ENCODE measurements at places on chromosomes 6 and 20.

DNA sequence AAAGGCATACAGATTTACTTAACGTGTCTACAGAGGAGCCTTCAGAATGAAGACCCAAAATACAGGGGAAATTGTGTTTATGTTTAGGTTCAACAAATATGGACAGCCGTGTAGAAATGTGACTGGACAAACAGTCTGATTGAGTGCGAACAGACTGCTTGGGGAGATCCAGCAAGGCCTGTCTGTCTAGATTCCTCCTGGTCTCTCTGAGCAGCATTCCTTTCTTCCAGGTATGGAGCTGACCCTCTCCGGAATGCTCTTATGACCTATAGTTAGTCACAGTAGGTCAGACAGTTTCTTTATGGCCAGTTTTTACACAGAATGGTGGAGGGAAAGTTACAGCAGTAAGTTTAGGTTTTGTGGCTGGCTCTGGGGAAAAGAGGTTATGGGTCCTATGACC is 9.0 kb downstream of the RIN2 start:
- DNase-seq, result no peak

GRCh38 chr20:43032459-43032858 is 157.2 kb downstream of the PTPRT start:
- no peak for DNase-seq

DNA sequence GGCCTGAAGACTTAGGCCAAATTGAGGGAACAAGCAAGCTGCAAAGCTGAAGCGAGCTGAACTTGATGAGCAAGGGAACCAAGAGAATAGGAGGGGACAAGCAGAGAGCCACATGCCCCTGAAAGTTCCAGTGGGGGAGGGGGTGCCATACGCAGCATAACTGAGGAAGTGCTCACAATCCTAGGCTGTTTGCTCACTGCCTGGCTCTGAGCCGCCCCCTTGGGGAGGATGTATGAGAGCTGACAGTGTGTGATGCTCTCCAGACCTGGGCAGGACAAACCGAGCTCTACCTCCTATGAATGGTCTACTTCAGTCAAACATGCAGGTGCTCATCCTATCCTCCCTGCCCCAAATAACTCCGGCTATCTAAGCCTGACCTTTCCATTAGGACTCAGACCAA is 52.1 kb downstream of the FAXC start:
- DNase-seq, result no peak

- no peak for DNase-seq
Observed at GRCh38 chr20:23050076-23050838, 785 bp upstream of the THBD start.

DNA sequence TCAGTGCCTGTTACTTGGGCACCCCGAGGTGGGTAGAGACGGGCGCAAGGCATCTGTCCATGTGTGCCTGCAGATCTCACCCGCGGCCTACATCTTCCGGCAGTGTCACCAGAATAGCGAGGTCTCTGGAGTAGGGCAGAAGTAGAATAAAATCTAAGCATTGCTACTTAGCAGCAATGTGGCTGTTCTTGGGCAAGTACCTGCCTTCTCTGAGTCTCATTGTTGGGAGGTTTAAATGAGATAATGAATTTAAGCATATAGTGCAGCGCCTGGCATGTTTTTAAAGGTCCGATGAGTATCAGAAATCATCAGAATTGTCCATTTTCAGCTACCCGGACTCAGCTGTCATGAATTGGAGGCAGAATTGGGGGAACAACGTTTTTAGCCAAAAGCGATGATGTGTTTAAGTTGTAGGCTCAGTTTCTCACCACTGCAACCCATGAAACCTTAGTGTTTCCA is 800 bp downstream of the ABCC10 start:
- DNase-seq, result no peak

DNA sequence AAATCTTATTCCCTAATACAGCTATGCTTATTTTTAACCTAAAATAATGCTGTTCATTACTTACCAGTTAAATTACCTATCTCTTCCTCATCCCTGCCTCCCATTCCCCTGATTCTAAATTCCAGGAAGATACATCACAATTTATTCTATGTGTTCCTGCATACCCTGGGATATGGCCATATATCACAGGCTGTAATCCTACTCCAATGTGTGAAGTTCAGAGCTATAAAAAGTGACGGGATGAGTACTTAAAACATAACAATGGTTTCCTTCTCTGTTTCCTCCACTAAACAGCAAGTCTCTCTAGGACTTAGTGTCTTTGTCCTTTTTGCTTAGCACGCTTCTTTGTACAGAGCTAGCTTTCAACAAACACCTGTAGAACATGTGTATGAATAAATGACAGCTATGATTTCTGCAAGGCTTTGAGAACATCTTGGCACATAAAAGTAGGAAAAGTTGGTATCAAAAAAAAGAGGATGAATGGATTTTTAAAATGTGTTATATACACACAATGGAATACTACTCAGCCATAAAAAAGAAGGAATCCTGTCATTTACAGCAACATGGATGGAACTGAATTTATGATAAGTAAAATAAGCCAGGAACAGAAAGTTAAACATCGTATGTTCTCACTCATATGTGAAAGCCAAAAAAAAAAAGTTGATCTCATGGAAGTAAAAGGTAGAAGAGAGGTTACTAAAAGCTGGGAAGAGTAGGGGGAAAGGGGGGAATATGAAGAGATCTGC is 45.8 kb downstream of the SESN1 start:
- no peak for DNase-seq

GRCh38 chr6:13811627-13812358 is 2.6 kb downstream of the MCUR1 start:
- no peak for DNase-seq

DNA sequence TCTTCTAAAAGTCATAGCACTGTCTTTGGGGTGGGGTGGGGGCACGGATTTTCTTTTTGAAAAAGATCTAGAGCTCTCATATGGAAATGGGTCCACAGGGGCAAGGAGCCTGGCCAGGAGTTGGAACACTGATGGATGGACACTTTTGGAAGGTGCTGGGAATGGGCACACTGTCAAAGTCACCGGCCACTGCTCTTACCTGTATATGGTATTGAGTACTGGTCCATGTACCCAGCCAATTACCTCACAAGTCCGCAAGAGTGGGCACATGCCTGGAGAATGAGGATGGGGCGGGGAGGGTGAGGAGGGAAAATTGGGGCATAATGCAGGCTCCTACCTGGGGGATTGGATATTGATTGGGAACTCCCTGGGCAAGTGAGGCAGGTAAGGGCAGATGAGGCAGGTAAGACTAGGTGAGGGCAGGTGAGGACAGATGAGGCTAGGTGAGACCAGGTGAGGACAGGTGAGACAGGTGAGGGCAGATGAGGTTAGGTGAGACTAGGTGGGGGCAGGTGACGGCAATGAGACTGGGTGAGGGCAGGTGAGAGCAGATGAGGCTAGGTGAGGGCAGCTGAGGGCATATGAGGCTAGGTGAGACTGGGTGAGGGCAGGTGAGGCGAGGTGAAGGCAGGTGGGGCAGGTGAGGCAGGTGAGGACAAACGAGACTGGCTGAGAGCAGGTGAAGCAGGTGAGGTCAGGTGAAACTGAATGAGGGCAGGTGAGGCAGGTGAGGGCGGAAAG is 167.9 kb downstream of the NRN1 start:
- no peak for DNase-seq

DNA sequence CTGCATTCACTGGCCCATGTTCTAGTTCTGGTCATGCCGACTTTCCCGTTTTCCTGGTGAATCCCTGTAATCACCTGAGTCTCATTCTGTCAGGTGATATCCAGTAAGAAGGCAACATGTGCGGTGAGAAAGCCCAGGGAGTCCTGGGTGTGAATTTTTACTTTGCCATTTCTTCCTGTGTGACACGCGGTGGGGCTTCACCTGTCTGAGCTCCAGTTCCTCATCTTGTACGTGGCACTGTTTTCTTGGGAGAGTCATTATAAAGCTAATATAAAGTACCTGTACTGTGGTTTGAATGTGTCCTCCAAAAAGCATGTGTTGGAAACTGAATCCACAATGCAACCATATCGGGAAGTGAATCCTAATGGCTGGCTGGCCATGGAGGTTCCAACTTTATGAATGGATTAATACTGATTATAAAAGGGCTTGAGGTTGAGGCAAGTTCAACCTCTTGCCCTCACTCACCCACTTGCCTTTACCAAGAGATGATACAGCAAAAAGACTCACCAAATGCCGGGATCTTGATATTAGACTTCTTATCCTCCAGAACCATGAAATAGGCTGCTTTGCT is 5.1 kb downstream of the HLA-E start:
- DNase-seq, result no peak

GRCh38 chr20:48019496-48019895 is 234.2 kb upstream of the SULF2 start:
- no peak for DNase-seq

GRCh38 chr6:120363429-120363828 is 970.9 kb downstream of the TBC1D32 start:
- no peak for DNase-seq

GRCh38 chr20:1819311-1820137 is 75.7 kb upstream of the SIRPA start:
- DNase-seq, result no peak

- DNase-seq, result no peak
Observed at GRCh38 chr20:1964659-1965405, 29.0 kb downstream of the PDYN start.

GRCh38 chr20:23356203-23356602 is 5.6 kb downstream of the NXT1 start:
- no peak for DNase-seq

GRCh38 chr20:20251836-20252235 is 116.1 kb upstream of the INSM1 start:
- no peak for DNase-seq

DNA sequence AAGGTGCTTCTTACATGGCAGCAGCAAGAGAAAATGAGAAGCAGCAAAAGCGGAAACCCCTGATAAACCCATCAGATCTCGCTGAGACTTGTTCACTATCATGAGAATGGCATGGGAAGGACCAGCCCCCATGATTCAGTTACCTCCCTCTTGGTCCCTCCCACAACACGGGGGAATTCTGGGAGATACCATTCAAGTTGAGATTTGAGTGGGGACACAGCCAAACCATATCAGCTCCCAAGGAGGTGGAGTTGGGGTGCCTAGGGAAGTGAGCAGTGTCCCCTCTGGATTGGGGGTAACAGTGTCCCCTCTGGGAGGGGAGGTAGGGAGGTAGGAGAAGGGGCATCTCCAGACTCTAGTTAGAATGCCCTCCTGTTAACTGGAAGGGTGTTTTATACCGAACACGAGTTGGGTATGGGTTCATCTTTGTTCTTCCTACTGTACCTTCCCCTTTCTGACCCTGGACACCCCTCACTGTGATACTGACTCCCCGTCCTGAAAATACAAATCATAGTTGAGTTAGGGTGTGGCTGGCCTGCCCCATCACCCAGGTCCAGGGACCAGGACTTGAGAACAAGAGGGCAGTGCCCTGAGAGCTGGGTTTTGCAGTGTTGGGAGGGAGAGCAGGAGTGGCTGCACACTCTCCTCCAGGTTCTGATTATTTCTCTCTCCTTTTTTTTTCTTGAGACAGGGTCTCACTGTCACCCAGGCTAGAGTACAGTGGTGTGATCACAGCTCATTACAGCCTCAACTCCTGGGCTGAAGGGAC is 62.0 kb downstream of the EFCAB8 start:
- DNase-seq, result no peak

DNA sequence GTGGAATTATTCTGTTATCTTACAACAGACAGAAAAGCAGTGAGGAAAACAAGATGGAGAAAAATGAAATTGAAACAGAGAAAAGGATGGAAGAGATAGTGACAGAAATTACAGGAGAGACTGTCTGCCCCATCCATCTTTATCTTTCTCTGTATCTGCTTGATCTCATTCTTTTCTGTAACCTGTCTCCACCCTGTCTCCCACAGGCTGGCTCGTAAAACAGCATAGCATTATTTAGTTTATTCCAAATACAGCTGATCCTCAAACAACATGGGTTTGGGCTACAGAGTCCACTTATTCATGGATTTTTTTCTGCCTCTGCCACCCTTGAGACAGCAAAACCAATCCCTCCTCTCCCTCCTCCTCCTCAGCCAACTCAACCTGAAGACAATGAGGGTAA is 482.3 kb upstream of the JARID2 start:
- no peak for DNase-seq

- no peak for DNase-seq
Observed at GRCh38 chr20:9467995-9468394, 46.4 kb upstream of the LAMP5 start.

- no peak for DNase-seq
Observed at GRCh38 chr6:133418108-133418507, 177.0 kb downstream of the EYA4 start.

- DNase-seq, result no peak
Observed at GRCh38 chr6:152637296-152638047, at the start of gene SYNE1. Gene SYNE1 (minus strand): TSS chr6:152637362. CDS start chr6:152628331, 9,031 bp downstream.

DNA sequence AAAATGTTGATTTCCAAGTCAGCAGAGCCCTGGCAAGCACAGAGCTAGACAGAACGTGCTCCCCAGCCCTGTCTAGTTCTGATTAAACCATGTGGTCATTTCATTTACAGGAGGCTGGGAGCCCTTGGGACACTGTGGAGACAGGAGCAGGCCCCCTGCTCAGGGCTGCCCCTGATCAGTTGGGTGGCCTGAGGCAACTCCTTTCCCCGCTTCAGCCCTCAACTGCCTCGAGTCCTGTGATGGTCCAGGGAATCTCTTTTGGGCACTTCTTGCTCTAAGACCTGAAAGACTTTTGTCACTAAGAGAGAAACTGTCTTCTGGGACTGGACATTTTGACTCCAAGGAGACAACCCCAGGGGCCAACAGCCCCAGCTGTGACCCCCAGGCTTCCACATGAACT is 13.5 kb downstream of the DYNLRB1 start:
- no peak for DNase-seq

GRCh38 chr6:19692506-19693298 is 144.5 kb upstream of the ID4 start:
- DNase-seq, result no peak

GRCh38 chr6:73131706-73132105 is 93.6 kb downstream of the KHDC1L start:
- no peak for DNase-seq

DNA sequence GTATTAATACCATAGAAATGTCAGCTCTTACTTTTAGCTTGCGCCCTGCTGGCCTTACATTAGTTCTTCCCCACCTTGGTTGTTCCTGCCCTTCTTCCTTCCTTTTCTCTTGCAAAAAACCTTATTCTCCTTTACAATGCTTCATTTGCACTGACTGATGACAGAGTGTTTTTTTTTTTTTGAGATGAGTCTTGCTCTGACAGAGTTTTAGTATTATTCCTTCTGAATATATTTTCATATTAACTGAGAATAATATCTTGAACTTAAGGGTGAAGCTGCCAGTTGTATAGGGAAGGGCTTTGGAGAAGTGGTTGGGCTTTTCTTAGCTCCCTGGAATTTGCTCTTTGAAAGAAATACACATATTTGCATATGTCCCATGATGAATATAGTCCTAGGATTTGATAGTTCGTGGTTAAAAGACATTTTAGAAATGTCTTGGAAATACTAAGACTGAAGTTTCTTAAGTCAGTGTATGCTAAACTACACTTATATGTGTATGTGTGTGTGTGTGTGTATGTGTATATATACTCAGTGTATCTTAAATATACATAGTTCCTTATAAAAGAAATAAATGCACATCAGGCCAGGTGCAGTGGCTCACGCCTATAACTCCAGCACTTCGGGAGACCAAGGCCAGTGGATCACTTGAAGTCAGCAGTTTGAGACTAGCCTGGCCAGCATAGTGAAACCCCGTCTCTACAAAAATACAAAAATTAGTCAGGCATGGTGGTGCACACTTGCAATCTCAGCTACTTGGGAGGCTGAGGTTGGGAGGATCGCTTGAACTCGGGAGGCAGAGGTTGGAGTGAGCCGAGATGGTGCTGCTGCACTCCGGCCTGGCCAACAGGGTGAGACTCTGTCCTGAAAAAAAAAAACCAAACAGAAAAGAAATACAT is 216.1 kb upstream of the MYLIP start:
- DNase-seq, result no peak

Data from posterior cingulate gyrus (tissue), 11 donors.